Motor neuron (in vitro differentiated cells): ENCODE measurements at places on chromosomes 2 and 18. TPM values are rescaled to one million over a fixed set of nuclear protein-coding genes. Genes with fewer than 3 reads are reported as not detected.

Gene DSC2
- 0.07 TPM in 1 of 2 replicates, not detected in the other for total RNA-seq

Gene FTCDNL1
- 0.41 and 0.75 TPM in 2 replicates for total RNA-seq

Gene IL1RL2
- 0.14 TPM in 1 of 2 replicates, not detected in the other for total RNA-seq

Gene GYPC
- total RNA-seq = 46.6 and 49.3 TPM in 2 replicates

Gene GPR75
- total RNA-seq = 0.87 and 1.5 TPM in 2 replicates

Gene GAL3ST2
- total RNA-seq = 0.23 and 0.31 TPM in 2 replicates

GRCh38 chr18:42113529-42114191 is 158.6 kb downstream of the PIK3C3 start:
- ATAC-seq = peak; percentile 62

GRCh38 chr2:210654091-210654490 is 97.7 kb downstream of the CPS1 start:
- ATAC-seq = no peak

DNA sequence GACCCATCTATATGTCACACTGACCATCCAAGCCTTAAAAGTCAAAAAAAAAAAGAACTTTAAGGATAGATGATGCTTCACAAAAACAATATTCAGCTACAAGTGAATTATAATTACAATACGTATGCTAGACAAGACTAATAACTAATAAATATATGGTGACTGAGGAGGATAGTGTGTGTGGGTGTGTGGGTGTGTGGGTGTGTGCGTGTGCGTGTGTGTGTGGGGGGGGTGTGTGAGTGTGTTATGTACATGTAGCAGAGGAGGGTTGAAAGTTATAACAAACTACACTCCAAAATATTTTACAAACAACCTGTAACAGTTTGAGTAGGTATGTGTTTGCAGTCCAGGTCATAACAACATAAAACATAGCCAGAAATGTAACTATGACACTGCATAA is 159.2 kb upstream of the RBBP8 start:
- no peak for ATAC-seq

GRCh38 chr2:191710411-191710900 is 32.5 kb downstream of the NABP1 start:
- no peak for ATAC-seq

DNA sequence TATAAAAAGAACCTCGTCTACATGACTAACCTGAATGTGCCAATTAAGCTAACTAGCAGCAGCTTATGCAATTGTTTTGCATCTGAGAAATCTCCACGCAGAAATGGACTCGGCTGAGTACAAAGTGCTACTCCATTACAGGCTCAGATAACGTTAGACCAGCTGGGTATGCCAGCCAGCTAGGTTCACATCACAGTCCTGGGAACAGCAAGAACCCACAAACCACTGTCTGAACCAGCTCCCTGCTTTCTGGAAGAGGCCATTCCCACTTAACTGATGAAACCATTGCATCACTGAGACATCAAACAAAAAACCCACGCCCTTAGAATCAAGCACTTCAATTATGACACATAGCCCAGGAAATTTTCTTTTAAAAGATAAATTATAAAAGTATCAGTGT is 202.7 kb downstream of the CYRIA start:
- ATAC-seq = no peak

GRCh38 chr2:145569108-145569507 is 1049.2 kb upstream of the ZEB2 start:
- ATAC-seq = no peak

GRCh38 chr2:67650291-67651133 is 253.4 kb downstream of the ETAA1 start:
- peak; percentile 97 for ATAC-seq

GRCh38 chr2:217880891-217881290 is 121.9 kb downstream of the TNS1 start:
- no peak for ATAC-seq

DNA sequence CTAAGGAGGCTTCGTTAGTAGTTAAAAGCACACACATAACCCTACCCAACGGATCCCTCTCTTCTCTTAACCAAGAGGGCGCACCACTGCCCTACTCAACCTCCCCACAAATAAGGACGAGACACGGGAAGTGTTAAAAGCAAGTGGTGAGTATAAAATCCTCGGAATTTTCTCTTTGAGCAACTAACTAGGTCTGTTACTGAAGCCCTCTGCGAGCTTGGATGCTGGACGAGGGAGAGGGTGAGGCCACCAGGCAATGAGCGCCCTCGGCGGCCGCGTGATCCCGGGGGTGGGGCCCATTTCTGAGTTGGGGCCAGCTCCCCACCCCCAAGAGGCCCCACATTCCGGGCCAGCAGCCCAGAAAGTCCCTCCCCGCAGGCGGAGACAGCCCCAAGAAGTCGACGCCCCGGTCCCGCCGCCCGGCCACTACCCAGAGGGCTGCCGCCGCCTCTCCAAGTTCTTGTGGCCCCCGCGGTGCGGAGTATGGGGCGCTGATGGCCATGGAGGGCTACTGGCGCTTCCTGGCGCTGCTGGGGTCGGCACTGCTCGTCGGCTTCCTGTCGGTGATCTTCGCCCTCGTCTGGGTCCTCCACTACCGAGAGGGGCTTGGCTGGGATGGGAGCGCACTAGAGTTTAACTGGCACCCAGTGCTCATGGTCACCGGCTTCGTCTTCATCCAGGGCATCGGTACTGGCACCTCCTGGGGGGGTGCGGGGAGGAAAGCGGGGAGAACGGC is at the start of gene CYBRD1:
TSS of gene CYBRD1 (plus strand) at position 423 of the 736 bp plus-strand sequence. CDS start at position 495, 72 bp downstream.
- peak; percentile 61 for ATAC-seq

- ATAC-seq = no peak
Measured at GRCh38 chr2:187009483-187010239, 160.7 kb upstream of the ZSWIM2 start.

- no peak for ATAC-seq
Measured at GRCh38 chr2:197322143-197322542, 11.6 kb upstream of the ANKRD44 start.

DNA sequence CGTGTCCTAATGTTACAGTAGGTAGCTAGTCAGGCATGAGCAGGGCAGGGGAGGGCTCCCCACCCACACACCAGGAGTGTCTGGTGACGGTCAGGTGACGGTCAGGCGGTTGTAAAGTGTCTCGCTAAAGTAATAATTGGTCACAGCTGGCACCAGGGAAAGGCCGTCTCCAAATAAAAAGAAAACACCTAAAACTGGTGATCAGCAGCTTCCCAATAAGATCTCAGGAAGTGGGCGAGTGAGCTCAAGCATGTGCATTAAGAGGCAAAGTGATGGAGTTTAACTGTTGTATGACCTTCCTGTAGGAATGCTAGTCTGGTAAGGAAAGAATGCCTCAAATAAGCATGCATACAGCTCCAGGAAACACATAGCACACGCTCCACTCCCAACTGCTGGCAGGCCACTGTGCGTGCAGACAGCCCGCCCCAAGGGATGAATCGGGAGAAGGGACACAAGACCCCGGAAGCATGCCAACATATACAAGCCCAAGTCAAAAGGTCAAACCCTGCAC is 177.1 kb downstream of the RNF144A start:
- ATAC-seq = no peak

DNA sequence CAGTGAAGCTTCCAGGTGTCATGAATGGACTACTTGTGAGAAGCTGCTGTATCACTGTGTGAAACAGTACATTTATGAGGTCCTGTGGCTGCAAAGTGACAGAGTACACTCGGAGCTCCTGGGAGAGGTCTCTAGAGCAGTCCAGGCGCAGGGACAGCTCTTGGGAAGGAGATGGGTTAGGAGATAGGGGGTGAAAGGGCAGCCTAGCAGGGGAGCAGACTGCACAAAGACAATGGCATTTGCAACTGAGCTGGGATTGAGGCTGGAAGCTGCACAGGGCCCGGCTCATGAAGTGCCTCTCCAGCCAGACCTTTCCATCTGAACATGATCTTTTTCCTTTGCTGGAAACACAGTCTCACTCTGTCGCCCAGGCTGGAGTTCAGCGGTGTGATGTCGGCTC is 83.6 kb downstream of the RHOB start:
- ATAC-seq = no peak

- peak; percentile 3 for ATAC-seq
Measured at GRCh38 chr18:23453680-23454058, 582 bp downstream of the RIOK3 start.

DNA sequence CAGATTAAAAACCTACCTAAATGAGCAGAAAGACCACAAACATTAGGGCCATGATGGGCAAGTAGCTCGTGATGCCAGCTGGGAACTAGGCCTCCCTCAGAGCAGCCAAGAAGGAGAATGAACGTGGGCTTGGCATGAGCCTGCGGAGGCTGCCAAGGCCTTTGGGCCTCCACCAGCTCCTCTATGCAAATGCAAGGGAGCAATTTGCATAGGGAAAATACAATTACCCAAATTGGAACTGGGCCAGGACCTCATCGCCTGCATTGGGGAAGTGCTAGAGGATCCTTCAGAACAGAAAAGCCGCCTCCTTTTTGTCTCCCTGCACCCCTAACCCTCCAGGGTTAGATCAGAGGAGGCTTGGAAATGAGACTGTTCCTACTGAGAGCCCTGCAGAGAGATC is 326.4 kb downstream of the SMAD2 start:
- no peak for ATAC-seq

- ATAC-seq = peak; percentile 43
Measured at GRCh38 chr2:68157002-68157401, 686 bp upstream of the PNO1 start.

- peak; percentile 50 for ATAC-seq
Measured at GRCh38 chr2:225788571-225789094, 389.1 kb downstream of the NYAP2 start.

DNA sequence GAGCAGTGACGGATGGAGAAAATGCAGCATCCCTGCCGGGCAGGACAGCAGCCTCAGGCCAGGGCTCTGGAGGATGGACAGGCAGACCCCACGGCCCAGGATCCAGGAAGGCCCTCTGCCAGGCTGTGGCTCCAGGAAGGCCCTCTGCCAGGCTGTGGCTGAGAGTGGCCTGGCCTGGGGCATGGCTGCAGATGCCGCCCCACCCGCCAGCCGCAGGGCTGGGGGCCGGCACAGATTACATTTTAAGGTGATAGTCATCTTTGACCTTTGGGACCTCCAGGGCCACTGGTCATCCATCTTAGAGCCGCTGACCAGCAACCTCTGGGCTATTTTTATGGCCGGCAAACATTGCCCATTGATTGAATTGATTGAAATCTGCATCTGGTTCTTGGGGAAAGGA is 98.0 kb upstream of the BOD1L2 start:
- peak; percentile 53 for ATAC-seq

GRCh38 chr2:6368281-6368680 is 497.4 kb downstream of the CMPK2 start:
- ATAC-seq = no peak

GRCh38 chr2:174977364-174977763 is 27.8 kb downstream of the CHN1 start:
- no peak for ATAC-seq

DNA sequence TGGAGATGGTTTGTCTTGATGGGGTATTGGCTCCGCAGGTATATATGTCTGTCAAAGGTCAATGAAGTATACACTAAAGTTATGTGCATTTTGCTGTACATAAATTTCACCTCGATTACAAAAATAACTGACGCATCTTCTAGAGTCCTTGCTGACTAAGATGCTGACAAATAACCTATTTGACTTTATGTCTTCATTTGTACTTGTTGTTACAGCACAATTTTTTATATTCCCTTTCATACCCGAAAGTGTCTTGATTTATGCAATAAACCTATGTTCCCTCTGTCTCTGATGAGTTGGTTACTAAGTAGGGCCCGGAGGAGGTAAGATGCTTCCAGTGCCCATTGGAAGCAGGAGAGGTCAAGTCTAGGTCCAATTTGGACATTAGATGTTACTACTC is 93.5 kb downstream of the COPS8 start:
- no peak for ATAC-seq

DNA sequence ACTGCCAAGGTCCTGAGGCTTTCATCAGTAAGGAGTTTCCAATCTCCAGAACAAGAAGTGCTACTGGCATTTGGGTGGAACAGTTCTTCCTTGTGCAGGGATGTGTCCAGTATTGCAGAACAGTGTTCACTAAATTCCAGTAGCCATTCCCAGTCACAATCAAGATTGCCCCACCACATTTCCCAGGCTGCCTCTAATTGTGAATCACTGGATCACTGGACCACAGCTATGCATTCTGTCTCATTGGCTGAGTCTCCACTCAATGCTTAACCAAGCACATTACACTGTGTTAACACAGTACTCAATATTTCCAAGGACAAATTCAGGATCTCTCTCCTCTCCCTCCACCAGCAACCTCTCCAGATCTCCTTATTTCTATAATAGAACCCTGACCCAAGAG is 160.2 kb upstream of the CCDC150 start:
- no peak for ATAC-seq

DNA sequence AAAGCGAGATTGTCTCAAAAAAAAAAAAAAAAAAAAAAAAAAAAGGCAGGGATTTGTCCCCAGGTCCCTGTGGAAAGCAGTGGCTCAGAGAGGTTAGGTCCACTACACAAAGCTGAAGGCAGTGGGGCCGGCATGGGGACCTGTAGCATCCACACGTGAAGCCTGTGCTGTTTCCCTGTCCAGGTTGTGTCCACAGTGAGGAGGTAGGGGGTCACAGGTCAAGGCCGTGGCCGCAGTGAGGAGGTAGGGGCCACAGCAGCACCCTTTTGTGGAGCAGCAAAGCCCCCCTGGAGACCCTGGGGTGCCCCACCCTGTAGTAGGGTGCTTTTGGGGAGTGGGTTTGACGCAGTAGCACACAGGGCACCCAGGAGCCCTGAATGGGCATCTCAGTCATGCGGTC is 14.0 kb downstream of the TMEM177 start:
- ATAC-seq = no peak

DNA sequence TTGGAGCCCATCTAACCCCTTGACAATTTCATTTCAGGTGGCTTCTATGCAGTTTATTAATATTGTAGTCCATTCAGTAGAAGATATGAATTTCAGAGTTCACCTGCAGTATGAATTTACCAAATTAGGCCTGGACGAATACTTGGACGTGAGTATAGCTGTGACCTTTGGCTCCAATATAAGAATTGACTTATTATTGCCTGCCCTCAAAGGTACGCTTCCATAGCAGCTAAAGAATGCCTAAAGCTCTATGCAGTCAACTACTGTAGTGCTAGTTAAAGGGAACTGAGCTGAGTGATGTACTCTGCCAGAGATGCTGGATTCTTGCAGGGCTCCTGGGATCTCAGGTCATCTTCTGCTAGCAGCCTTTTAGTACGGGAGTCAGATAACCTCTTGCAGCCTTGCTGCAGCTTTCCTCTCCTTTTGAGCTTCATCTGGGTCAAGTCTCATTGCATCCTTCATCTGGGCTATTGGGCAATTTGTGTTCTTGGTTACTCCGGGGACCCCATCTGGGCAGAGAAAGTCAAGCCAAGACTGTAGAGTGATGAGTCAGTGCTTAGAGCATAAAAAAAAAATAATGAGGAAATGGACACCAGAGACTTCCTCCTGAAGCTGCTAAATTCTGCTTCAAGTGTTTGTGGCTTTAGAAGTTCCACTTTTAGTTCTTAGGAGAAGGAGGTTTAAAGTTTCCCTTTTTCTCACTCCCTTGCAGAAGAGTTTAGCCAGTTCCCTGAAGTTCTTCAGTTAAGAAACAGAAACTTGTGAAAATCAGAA is 105.6 kb downstream of the PRPF40A start:
- ATAC-seq = peak; percentile 78

DNA sequence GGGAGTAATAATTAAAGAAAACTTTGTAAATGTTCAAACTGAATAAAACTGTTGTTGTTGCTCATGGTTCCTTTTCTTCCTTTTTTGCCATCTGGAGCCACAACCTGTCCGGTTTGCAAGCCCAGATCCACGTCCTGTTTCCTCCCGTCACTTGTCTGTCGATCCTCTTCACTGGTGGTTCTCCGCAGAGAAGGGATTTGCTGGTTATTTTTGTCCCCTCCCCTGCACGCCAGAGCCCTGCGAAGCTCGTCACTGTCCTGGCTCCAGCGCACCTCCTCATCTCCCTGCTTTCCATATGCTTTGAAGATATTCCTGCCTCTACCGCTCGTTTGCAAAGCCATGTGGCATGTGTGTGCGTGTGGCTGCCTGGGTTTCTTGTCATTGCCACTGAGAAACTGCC is 461.4 kb downstream of the RNF144A start:
- ATAC-seq = no peak

GRCh38 chr2:191245046-191245868 is at the start of gene MYO1B:
TSS of gene MYO1B (plus strand) at chr2:191245404. CDS start at chr2:191276896, 31,492 bp downstream.
- ATAC-seq = peak; percentile 84
